ENCODE measurements at places on chromosomes 5 and 9.

- DNase-seq: no peak
Measured at GRCh38 chr9:93612052-93612795, 35.8 kb downstream of the PHF2 start.

DNA sequence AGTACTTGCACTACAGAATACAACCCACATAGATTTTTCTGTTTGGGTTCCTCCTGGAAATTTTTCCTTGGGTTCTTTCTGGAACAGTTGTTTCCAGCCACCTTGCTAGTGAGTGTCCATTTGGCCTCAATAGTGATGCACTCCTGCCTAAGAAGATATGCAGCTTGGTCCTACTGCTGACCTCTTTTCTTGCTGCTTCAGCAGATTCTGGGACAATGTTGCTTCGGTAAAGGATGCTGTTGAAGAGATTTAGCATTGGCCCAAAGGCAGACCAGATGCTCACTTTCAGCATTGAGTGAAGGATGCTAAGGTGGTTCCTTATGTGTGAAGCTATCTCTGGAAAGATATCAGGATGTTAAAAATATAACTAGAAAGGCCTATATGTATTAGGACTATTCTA is 86.2 kb upstream of the SMC5 start:
- no peak for DNase-seq

GRCh38 chr5:112915831-112916230 is 6.2 kb downstream of the REEP5 start:
- DNase-seq: no peak

DNA sequence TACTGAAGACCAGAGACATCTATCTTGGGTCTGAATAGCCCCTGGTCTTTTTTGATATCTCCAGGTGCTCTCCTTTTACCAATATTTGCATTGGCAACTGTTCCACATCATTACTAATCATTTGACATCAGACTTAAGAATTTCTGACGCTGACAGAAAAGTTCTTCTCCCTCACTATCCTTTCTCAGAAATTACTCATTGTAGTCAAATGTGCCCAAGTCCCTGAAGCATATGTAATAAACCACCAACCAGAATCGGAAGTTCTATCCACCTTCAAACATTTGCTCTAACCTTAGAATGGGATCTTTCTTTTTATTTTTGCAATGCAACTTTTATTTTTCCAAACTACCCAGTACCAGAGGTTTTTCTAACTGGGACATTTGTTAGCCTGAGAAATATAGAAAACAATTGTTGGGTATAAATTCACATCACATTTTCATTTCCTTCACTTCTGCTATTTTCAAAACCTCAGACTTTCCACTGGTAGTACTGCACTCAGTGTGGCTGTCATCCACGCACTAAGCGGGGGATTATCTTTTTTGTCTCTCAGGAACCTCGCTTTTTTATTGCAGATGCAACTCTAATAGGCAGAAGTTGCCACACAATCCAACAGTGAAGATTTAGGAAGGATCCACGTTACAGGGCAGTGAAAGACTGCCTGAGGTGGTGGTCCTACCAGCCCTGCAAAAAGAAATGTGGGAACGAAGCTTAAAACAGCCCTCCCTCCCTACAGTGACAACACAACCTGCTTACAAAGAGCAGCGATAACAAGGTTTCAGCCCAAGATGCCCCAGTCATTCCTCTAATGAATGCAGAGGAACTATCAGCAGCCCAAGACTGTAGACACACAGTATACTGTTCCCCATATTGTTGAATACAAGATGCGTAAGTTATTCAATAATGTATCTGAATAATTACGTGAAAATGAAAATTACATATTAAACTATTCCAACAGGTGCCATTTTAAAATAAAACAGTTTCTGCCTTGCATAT is 201.2 kb downstream of the EBF1 start:
- no peak for DNase-seq

DNA sequence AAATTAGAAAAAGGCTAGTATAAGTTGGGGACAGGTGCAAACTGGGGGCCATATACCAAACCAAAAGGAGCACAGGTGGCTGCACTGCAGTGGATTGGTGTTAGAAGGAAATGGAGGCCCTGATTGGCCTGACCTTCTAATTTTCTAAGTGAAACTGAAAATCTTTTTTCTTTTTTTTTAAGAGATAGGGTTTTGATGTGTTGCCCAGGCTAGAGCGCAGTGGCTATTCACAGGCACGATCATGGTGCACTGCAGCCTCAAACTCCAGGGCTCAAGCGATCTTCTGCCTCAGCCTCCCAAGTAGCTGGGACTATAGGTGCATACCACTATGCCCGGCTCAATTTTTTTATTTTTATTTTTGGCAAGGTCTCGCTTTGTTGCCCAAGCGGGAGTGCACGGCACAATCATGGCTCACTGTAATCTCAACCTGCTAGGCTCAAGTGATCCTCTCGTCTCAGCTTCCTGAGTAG is 9.8 kb upstream of the CCDC69 start:
- DNase-seq: no peak

DNA sequence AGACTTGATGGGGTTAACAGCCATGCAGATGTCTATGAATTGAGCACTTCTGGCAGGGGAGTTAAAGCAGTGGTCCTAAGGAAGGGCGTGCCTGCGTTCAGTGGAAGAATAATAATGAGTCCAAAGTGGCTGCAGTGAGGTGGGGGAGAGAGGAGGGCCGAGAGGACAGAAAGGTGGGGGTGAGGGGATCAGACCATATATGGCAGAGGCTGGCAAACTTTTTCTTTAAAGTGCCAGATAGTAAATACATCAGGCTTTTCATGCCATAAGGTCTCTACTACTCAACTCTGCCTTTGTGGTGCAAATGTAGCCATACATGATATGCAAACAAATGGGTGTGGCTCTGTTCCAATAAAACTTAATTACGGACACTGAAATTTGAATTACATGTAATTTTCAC is 77.1 kb downstream of the STRBP start:
- no peak for DNase-seq

GRCh38 chr9:132163457-132163875 is 1.6 kb downstream of the NTNG2 start:
- DNase-seq: no peak

Measured in stimulated activated CD4-positive, alpha-beta T cell treated with anti-CD3 and anti-CD28 coated beads, TNF-alpha, amount 100 ng/mL, for 1 hour (primary cell).